ENCODE measurements at places on chromosomes 2 and 18.

DNA sequence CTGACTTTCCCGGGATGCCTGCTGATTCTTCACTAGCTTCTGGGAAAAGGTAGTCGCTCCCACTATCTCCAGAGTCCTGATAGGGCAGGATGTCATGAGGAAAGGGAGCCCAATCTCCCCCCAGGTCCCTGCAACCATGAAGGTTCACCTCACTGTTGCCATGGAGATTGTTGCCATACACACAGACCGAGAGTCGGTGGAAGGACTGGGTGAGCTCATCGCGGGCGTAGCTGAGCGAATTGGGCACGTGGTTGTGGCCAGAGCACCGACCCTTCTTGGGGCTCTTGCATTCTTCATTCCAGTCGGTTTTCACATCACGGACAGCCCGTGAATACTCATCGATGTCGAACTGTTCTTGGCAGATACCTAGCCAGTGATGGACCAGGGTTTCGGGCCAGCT is 97.4 kb downstream of the MEP1B start:
- no peak for DNase-seq

- DNase-seq = peak; percentile 27
Measured at GRCh38 chr2:104378853-104379374, 475.0 kb upstream of the POU3F3 start.

- DNase-seq = no peak
Measured at GRCh38 chr2:238939074-238939473, 91.2 kb downstream of the TWIST2 start.

GRCh38 chr2:238710032-238710735 is 137.7 kb upstream of the TWIST2 start:
- DNase-seq = no peak

DNA sequence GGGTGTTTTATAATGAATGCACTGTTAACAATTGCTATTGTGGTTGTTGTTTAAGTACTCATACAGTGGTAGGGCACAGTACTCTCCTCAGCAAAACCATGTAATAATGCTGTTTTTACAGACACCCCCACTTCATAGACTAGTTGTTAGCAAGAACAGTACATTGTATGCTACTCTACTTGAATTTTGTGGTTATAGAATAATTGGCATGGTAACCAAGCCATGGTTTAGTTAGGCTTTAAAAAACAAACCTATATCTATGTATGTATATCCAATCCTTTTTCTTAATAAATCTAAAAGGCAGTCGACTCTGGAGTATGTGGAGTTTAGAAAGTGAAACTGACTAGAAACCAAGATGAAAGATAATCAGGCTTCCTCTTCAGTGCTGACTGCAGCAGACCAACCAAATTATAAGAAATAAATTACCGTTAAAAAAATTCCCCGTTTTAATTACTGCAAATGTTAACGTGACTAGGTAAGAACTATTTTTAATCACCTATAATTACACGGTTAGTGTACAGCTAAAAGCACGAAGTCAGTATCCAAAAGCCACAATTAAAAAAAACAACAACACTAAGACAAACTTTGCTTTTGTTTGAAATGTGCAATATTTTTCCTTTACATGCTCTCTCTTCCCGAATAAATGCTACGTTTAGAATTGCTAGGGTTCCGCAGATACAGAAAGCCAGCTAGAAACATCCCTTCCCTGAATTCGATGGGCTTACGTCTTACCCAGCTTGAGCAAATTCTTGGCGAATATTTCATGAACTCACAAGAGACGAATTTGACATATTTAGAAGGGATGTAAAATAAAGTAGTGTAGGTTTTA is 113.3 kb upstream of the SERTAD2 start:
- DNase-seq = peak; percentile 59

DNA sequence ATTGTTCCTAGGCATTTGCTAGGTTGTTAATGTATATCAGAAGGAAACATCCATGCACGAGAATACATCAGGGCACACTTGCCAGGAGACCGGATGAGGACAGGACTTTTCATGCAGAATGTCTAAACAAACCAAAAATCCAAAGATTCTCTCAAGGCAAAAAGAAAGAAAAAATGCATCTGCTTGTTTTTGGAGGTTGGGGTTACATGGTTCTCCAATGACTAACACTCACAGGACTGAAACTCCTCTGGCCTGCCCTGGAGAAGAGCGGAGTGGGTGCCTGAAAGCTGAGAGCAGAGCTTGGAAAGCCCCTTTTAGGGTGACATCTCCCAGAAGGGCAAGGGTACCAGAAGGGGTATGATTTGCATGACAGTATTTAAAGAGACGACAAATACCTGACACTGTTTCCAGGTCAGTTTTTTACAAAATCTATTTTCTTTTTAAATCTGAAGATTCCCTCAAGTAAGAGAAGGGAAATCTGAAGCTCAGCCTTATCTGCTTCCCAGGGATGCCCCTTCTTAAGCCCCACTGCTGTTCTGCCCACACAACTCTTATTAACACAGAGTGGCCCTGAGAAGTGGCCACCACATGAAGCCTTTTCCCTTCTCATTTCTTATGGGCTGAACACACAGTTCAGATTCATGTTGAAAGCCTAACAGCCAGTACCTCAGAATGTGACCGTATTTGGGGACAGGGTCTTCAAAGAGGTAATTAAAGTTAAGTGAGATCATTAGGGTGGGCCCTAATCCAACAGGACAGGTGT is 216.4 kb downstream of the STK39 start:
- no peak for DNase-seq

DNA sequence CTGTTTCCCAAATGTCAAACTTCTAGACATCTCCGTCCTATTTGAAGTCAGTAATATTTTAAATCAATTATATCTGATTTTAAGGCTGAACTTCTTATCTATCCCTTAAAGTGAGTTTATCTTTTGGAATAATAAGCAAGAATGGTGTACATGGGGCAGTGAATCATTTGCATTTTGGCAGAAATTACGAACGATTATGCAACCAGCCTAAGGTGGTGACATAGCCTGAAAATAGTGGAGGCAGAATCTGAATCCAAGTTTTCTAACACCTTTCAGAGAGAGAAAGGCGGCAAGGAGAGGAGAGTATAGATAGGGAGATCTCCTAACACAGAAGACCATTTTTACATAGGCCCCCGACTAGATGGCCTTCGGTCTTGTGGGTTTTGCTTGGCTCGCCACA is 10.7 kb downstream of the ZBTB14 start:
- no peak for DNase-seq

- no peak for DNase-seq
Measured at GRCh38 chr18:13653746-13654433, 72.5 kb downstream of the FAM210A start.

- no peak for DNase-seq
Measured at GRCh38 chr18:58243401-58243800, 199.4 kb downstream of the NEDD4L start.

DNA sequence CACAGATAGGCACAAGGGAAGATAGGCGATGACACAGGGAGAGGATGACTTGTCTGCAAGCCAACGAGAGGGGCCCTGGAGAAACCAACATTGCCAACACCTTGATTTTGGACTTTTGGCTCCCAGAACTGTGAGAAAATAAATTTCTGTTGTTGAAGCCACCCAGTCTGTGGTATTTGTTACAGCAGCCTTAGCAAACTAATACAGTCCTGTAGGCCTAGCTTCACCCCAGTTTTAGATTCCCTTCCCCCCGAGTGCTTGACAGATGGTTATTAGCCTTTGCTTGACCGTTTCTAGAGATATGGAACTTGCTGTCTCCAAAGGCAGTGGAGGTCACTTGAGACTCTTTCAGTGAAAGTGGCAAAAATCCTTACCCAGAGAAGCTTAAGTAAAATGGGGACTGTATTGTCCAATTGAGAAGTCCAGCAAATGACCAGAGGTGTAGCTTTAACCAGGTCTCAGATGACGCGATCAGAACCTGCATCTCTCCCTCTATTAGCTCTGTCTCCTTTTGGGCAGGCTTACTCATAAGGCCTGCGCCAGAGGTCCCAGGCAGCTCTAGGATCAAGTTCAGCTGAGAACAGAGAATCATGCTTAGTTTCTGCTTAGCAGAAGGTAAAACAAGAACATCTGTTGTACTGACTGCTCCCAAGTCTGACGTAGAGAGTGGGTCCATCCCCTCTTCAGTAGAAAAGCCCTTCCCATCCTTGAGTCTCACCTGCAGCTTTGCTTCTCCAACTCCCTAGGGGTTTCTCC is 50.4 kb downstream of the MFSD6 start:
- DNase-seq = no peak

DNA sequence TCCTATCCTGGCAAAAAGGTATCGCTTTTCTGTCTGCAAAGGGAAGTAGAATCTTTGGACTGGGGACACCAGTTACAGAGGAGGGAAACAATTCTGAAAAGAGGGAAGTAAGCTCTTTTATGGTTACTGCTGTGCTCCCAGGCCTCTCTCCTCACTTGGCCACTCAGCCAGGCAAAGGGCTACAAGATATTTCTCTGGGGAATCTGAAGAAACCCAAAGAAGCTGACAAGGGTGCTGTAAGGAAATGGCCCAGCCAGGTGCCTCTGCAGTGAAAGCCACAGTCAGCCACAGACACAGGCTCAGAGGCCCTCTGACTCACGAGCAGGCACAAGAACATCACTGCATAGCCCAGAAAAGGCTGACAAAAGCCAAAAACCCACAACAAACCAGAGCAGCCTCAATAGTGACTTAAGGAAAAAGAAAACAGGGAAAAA is 5.8 kb downstream of the HDLBP start:
- no peak for DNase-seq

DNA sequence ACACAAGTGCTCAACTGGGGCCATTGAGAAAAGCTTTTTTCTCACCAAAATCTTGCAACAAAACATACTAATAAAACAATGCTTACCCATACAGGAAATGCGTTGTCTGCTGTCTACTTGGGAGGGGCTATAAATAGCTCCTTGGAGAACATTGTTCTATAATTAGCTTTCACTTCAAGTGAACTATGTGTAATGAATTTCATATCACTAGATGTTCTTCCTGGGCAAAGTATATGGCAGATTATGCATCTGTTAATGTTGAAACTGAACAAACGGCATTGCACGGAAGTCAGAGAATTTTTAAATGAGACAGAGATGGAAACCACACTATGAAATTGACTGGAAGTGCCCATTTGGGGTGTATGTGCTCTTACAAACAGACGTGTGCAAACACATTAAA is 6.4 kb upstream of the NPAS2 start:
- no peak for DNase-seq

DNA sequence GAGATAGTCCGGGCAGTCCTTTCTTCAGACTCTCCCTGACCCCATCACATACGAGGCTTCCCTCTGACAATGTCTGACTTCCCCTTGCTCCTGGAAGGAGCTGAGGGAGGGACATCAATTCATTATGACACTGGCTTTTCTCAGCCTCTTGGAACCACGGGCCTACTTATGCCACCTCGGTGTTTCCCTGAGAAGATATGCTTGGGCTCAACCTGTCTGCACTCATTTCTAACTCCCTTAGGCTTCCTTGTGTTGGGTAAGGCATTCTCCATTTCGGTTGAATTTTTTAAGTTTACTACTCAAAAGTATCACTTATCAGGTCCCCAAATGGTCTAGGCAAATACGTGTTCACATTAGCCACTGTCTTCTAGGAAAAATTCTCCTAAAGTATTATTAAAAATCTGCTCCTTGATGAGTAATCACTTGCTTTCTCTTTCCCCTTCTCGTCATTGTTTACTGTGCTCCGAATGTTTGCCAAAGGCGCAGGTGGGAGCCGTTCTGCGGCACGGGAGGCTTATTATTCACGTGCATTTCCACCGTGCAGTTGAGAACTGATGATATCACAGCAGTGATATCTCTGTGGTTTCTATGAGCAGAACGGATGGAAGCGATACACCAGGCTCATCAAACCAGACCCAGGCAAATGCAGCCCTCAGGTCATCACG is 33.1 kb downstream of the ARL4C start:
- no peak for DNase-seq

DNA sequence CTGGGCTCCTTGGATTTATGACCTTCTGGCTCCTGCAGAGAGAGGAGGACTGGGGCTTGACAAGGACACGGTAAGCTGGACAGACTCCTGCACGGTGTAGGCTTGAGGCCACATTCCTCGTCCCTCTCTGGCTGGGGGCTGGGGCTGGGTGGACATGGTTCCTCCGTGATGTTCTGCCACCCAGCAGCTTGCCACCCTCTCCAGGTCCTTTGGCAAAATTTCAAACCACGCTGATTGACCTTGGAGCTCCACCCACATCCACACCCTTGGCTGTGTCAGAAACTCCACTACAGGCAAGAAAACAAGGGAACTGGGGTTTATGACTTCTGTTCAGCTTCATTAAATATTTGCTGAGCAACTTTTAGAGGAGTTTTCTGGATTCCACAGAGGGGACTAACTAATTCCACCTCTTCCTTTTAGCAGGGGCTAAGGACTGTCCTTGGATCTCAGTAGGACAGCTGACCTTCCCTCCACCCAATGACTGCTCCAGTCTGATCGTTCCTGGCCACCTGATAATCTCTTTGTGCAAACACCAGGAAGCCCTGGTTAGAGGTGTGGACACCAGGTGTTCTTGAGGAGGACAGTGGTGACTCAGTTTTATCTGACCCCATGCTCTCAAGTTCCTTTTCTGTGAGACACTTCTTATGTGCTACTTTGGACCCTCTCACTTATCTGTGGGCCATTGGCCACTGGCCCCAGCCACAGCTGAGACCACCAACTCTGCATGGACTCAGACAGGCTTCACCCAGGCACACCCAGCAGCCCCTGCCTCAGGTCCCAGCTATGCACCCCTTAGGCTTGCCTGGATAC is 29.3 kb downstream of the GPR55 start:
- peak; percentile 47 for DNase-seq
